Fibroblast of mammary gland (primary cell): ENCODE measurements at places on chromosomes 12 and 14.

DNA sequence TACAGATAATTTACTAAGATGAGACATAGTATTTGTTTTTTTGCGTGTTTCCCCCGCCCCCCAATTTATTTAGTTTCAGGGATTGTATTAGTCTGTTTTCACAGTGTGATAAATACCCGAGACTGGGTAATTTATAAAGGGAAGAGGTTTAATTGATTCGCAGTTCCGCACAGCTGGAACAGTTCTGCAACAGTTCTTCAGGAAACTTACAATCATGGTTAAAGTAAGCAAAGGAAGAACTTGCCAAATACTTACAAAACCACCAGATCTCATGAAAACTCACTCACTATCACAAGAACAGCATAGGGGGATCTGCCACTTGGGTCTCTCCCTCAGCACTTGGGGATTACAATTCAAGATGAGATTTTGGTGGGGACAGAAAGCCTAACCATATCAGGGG, 48.9 kb downstream of the LRRIQ1 start:
- no peak for DNase-seq

DNA sequence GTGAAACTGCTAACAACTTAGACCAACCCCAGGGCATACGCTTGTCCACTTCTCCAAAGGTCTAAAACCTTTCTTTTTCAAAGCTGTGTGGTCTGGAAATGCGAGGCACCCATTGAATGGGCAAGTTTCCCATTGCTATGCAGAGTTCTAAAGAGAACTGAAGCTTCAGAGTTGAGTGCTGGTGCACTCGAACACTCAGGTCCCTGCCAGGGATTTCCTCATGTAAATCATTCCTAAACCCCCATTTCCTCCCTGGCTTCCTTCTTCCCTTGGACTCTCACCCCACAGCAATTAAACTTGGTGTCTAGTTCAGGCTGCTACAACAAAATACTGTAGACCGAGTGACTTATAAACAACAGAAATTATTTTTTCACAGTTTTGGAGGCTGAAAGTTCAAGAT, 2.2 kb upstream of the PXN start:
- DNase-seq = no peak

DNA sequence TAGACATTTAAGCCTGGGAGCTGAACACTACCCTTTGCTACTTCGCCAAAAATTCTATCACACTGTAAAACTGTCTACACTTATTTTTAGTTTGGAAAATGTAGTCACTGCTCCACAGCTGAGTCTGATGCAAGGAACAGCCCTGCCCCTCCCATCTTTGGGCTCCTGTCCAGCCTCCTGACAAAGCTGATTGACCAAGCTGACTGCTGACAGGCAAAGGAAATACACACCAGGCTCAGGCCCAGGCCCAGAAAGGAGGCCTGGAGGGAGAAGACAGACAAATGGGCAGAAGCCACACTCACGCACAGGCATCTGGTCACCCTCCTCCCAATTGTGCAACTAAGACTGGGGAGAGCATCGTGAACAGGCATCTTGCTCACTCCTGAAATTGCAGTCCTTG, 55.3 kb downstream of the ISCA2 start:
- peak; percentile 71 for DNase-seq

DNA sequence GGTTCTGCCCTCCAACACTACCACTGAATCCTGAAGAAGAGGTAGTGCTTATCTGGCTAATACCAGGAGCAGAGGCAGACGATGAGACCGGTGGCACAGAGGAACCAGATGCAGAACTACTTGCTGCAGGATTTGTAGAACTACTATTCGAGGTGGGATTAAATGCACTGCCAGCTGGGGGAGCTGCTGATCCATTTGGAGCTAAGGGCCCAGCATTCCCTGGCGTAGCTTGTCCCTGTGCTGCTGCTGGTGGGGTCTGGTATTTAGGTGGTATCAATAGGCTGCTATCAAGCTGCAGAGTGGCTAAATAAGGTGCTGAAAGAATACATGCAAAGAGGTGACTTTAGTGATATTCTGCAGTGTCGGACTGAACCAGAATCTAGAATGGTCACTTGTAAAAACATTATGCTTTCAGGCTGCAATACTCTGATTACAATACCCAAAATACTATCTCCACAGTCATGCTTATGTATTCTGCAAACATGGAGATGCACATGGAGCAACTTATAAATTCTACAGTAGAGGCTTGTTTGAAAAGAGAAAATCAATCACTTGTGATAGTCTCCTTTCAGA, 294.2 kb downstream of the MED13L start:
- peak; percentile 26 for DNase-seq

DNA sequence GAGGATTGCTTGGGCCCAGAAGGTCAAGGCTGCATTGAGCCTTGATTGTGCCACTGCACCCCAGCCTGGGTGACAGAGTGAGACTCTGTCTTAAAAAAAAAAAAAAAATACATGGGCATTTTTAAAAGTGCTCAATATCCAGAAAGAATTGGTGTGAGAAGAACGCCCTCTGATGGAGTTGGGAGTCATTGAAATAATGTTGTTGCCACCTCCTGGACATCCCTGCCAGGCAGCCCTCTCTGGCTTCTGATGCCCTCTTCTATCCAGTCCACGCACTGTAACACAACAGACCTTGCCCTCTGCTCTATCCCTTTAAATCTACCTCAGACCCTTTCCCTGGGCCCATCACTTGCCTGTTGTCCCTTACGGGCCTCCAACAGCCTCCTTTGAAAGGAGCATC, 4.9 kb downstream of the PTGDR start:
- DNase-seq = peak; percentile 64

- no peak for DNase-seq
These were observed 11.5 kb upstream of the LGMN start for GRCh38 chr14:92759679-92760523.

- DNase-seq = no peak
These were observed 94.8 kb downstream of the BCL11B start for GRCh38 chr14:99177046-99177655.

- no peak for DNase-seq
These were observed 43.0 kb upstream of the NTF3 start for GRCh38 chr12:5388581-5389535.
